ENCODE measurements at places on chromosomes 16 and 17.

GRCh38 chr17:28907709-28908475, 5.0 kb upstream of the DHRS13 start:
- no peak for DNase-seq

- DNase-seq, result no peak
Observed at GRCh38 chr16:85296859-85297660, 184.8 kb upstream of the CIBAR2 start.

DNA sequence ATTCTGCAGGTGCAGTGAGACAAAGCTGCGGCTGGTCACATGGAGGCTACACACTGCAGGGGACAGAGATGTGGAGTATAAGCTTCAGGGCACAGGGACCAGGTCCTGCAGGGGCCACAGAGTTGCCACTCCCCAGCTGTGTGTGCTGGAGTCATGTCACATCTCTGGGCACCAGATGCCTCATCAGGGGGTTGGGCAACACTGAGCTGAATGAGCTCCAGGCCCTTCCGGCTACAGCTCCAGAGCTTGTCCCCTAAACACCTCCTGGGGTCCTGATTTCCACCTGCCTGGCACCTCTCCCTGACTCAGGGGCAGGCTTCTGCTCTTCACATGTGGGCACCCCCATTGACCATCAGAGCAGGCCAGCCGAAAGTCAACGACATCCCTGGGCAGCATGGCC, 32.5 kb downstream of the SPHK1 start:
- DNase-seq, result no peak

GRCh38 chr17:19494961-19495806, 38.5 kb upstream of the SLC47A1 start:
- no peak for DNase-seq
